Memory B cell (primary cell): ENCODE measurements at places on chromosomes 7 and 10.
A peak's percentile ranks its signal among the peaks of the same experiment; 100 is the strongest.

DNA sequence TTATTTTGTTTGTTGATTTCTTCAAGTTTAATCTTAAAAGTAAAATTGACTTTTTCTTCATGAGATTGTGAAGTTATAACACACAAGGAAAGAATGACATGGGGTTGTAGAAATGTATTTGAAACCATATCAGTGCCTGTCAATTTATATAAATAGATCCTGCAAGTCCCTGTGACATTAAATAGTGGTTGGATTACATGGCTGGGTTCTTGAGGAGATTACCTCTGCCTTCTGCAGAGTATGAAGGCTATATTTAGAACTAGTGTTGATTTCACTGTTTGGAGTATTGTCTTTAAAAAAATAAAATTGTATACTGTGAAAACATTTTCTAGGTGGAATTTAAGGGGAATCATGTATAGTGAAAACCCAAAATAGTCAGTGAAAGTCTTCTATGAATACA lies 385.8 kb upstream of the SMIM30 start:
- H3K4me1 ChIP-seq = no peaks in the 10 kb centered on the region
- H3K27me3 ChIP-seq = no peaks in the 10 kb centered on the region
- no peak overlapping the region for H3K4me3 ChIP-seq
- DNase-seq = no peak

GRCh38 chr7:42186151-42186550 lies 50.9 kb downstream of the GLI3 start:
- H3K27me3 ChIP-seq = peaks cover 2% of the 10 kb centered on the region
- H3K36me3 ChIP-seq = no peaks in the 10 kb centered on the region
- H3K27ac ChIP-seq = no peak overlapping the region
- no peaks in the 10 kb centered on the region for H3K4me1 ChIP-seq

DNA sequence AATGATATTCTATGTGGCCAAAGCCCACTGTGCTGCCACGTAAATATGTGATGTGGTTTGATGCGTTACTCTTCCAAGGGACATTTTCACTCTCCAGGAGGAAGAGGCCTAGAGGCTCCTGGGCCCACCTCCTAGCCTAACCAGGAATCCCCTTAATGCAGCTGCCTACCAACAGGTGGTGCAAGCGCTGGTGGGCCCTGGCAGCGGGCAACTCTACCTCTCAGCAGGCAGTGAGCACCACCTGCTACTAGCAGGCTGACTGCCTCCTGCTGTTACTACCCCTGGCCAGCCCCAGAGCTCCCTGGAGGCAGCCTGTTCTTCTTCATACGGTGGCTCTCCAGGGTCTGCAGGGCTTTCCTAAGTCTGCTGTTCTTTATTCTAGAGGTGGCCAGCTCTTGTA lies 62.8 kb downstream of the CDH23 start:
- H3K4me1 ChIP-seq = no peaks in the 10 kb centered on the region
- H3K4me3 ChIP-seq = no peak overlapping the region
- no peak overlapping the region for H3K27ac ChIP-seq
- peaks cover 2% of the 10 kb centered on the region for H3K27me3 ChIP-seq
- H3K36me3 ChIP-seq = no peaks in the 10 kb centered on the region

GRCh38 chr7:67636348-67637022 lies 639.9 kb downstream of the TYW1 start:
- no peak overlapping the region for H3K27ac ChIP-seq
- peaks cover 5% of the 10 kb centered on the region for H3K27me3 ChIP-seq
- DNase-seq = no peak
- no peak overlapping the region for H3K4me3 ChIP-seq
- no peaks in the 10 kb centered on the region for H3K36me3 ChIP-seq

GRCh38 chr10:9877978-9878377 lies 1139.7 kb upstream of the CELF2 start:
- H3K4me3 ChIP-seq = no peak overlapping the region
- H3K27ac ChIP-seq = no peak overlapping the region

GRCh38 chr7:108308903-108309302 lies 147.3 kb downstream of the NRCAM start:
- no peaks in the 10 kb centered on the region for H3K4me1 ChIP-seq
- H3K27ac ChIP-seq = no peak overlapping the region
- H3K4me3 ChIP-seq = no peak overlapping the region
- no peak for DNase-seq

GRCh38 chr10:14598809-14599764 lies 175.6 kb downstream of the FAM107B start:
- H3K4me3 ChIP-seq = no peak overlapping the region
- peaks cover 55% of the 10 kb centered on the region for H3K36me3 ChIP-seq
- H3K4me1 ChIP-seq = peaks cover 61% of the 10 kb centered on the region
- peak overlapping the region; percentile 73 for H3K27ac ChIP-seq
- no peak for DNase-seq

DNA sequence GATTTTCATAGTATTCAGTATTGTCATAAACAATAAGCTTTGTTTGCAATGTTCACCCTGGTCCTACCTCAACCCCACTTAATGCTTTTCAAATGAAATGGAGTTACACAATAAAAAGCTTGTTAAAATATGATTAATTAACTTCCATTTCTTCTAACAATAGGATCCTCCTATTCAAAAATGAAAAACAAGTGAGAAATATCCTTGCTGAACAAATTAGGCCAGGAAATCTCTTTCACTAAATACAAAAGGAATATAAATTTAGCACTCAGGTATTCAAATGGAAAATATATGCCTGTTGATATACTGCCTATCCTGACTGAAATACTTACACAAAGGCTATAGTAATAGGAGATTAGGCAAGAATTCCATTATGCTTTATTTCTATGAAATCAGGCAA lies 323.4 kb upstream of the GRM3 start:
- no peak overlapping the region for H3K4me3 ChIP-seq
- H3K27ac ChIP-seq = no peak overlapping the region
- no peaks in the 10 kb centered on the region for H3K27me3 ChIP-seq
- no peaks in the 10 kb centered on the region for H3K36me3 ChIP-seq

DNA sequence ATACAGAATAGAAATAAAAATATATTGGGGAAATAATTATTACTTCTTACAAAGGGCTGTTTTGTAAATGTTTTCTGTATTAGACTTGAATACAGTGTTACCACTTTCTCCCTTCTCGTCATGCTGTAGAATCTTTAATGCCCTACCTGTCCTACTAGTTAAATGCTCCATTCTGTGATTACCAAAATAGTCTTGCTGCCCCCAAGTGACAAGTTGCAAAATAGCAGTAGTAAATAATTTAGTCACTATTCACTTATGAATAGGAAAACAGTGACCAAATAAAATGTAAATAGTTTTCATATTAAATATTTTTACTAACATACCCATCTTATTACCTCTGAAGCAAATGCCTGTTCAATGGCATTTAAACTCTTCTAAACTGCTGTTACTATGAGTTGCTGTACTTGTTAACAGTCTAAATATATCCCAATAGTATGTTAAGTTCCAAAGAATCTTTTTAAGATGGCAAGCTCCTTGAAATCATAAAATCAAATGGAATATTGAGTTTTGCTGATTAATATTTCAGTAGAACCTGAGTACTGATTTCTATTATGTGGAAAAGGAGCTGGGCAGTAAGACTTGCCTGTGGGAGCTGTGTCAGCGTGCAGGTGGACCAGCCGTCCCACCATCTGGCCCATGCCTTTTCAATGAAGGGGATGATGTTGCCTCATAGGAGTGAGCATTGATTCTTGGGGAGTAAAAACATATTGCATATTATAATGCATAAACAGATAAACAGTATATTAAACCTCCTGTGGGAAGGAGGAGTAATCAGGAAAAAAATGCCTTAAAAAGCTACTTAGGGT lies 18.1 kb upstream of the OIT3 start:
- no peak overlapping the region for H3K27ac ChIP-seq
- H3K36me3 ChIP-seq = peaks cover 15% of the 10 kb centered on the region
- H3K4me1 ChIP-seq = peaks cover 5% of the 10 kb centered on the region
- no peak for DNase-seq

DNA sequence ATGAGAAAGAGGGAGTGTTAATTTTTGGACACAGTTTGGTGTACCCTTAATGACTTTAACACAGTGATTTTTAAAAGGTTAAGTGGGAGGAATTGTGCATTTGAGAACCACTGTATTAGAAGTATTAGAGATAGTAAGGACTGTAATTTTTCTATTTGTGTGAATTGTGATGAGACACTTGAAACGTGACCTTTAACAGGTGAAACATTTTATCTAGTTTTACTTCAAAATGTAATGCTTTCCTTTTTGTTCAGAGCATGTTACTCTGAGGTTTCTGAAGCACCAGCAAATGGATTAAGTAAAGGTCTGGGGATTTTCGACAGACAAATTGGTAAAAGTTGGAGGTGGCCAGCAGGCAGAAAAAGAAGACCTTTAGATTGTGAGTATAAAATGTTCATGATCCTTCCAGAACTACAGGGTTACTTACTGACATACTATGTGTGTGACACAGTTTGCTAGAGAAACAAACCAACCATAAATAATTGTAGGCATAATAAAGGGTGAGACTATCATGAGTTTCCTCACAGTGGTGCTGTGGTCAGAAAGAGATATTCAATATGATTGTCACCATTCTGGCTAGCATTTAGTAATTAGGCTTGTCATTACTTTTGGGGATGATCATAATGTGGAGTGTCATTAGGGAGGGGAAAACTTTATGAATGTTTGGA lies 26.1 kb downstream of the LCOR start:
- H3K27ac ChIP-seq = peak overlapping the region; percentile 66
- H3K4me1 ChIP-seq = peaks cover 43% of the 10 kb centered on the region
- no peak for DNase-seq

DNA sequence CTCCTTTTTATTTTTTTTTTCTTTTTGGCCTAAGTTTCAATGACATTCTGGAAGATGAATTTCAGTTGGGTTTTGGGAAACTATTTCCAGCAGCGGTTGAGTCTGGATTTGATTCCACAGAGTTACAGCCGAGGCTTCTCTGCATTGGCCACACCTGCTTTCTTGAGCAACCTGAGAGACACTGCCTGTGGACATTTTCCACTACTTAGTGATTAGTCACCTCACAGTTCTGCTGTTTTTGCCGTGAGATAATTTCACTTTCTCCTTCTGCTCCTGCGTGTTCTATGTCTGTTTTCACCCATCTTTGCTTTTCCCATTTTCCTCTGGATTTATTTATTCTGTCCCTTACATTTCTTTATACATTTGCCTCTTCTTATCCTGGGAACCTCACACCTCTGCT lies 243.0 kb downstream of the BICC1 start:
- DNase-seq = no peak
- H3K27me3 ChIP-seq = peaks cover 3% of the 10 kb centered on the region
- no peaks in the 10 kb centered on the region for H3K4me1 ChIP-seq
- no peaks in the 10 kb centered on the region for H3K36me3 ChIP-seq
- no peak overlapping the region for H3K27ac ChIP-seq

- peaks cover 7% of the 10 kb centered on the region for H3K4me1 ChIP-seq
- no peaks in the 10 kb centered on the region for H3K36me3 ChIP-seq
- no peak for DNase-seq
- no peak overlapping the region for H3K27ac ChIP-seq
- no peak overlapping the region for H3K4me3 ChIP-seq
Observed at GRCh38 chr7:32259931-32260596, 189.9 kb upstream of the PDE1C start.

DNA sequence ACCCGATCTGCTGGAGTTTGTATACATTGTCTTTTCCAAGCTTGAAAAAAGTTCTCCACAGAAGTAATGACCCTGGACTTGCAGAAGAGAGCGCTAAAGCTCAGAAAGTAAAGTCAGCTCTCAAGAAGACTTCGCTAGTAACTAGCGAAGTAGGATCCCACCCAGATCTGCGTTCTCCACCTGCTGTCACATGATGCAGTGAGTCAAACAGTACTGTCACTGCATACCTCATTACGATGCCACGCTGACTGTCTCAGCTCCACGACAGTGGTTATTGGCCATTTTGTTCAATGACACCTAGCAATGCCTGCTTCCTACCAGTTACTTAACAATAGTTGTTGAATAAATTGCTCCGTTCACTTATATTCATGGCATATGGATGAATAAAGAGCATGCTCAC lies 29.7 kb upstream of the SEC61G start:
- DNase-seq = no peak
- H3K27me3 ChIP-seq = peaks cover 19% of the 10 kb centered on the region
- no peaks in the 10 kb centered on the region for H3K4me1 ChIP-seq
- H3K36me3 ChIP-seq = no peaks in the 10 kb centered on the region

DNA sequence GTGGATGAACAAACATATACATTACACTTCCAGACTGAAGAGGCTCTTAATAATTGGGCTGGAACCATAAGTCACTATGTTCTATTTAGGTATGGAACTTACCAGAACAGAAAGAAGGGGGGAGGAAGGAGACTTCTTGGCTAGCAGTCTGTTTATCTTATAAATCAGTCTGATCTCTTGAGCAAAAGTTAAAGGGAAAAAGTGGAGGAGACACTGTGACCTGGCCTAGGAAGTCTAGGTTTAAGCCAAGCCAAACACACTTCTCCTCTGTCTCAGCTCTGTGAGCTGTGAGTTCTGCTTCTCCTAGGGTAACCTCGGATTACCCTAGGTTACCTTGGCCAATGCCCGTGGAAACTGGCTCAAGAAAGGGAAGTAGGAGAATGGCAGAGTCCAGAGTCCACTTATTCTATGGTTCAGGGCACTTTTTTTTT lies 95.2 kb downstream of the PFKFB3 start:
- no peaks in the 10 kb centered on the region for H3K27me3 ChIP-seq
- no peak for DNase-seq
- H3K4me3 ChIP-seq = no peak overlapping the region
- peaks cover 2% of the 10 kb centered on the region for H3K36me3 ChIP-seq
- peaks cover 28% of the 10 kb centered on the region for H3K4me1 ChIP-seq
- H3K27ac ChIP-seq = peak overlapping the region; percentile 45

DNA sequence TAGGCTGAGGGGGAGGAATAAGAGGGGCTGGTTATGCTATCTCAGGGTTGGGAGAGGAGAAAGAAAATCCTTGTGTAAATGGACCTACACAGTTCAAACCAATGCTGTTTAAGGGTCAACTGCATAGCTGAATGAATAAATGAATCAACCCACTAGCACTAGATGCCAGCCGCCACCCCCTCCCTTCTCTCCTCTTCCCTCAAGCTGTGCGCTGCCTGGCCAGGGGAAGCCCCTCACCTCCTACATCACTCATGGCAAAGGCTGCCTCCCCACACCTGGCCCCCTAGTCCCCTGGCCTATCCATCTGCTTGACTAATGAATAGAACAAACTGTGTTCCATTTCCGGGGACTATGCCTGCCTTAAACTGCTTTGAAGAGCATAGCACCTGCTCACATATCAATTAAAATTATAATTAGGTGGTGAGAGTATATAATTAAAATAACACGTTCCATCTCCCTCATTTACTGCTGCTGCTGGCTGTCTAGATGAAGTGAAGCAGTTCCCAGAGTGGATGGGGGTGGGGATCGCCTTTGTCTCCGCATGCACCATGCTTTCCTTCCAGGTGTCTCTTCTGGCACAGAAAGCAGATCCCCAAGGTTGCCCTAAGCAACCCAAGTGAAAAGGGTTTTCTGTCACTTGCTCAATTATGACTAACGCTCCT lies 32.6 kb downstream of the GRID1 start:
- no peak overlapping the region for H3K4me3 ChIP-seq
- H3K4me1 ChIP-seq = no peaks in the 10 kb centered on the region
- peaks cover 12% of the 10 kb centered on the region for H3K27me3 ChIP-seq
- no peak overlapping the region for H3K27ac ChIP-seq
- no peaks in the 10 kb centered on the region for H3K36me3 ChIP-seq

DNA sequence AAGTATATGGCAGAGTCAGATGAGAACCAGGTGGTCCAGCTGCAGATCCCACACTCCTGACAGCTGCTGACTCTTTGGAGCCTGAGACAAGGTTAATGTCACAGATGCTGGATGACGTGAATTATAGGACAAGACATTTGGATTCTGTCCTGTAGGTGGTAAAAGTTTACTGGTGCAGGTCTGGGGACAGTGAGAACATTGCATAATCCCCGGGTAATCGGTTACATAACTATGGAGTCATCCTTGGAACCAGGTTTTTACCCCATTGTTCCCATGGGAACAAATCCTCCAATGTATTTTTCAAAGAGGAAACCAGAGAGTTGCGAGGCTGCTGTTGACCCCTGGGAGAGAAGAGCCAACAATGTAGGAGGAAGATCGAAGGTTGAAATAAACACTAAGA lies 27.5 kb upstream of the ZCCHC24 start:
- H3K27ac ChIP-seq = no peak overlapping the region
- no peaks in the 10 kb centered on the region for H3K36me3 ChIP-seq
- peaks cover 17% of the 10 kb centered on the region for H3K27me3 ChIP-seq
- no peaks in the 10 kb centered on the region for H3K4me1 ChIP-seq
